ENCODE measurements at places on chromosomes 11 and 22.

GRCh38 chr11:86688398-86689179 is 16.2 kb upstream of the ME3 start:
- no peak for DNase-seq

- DNase-seq: no peak
These were observed 85.7 kb downstream of the WNT11 start for GRCh38 chr11:76120513-76121101.

- peak; percentile 59 for DNase-seq
These were observed 16.9 kb downstream of the CCDC15 start for GRCh38 chr11:124970925-124971324.

- no peak for DNase-seq
These were observed 1.6 kb upstream of the SWAP70 start for GRCh38 chr11:9662273-9662672.

DNA sequence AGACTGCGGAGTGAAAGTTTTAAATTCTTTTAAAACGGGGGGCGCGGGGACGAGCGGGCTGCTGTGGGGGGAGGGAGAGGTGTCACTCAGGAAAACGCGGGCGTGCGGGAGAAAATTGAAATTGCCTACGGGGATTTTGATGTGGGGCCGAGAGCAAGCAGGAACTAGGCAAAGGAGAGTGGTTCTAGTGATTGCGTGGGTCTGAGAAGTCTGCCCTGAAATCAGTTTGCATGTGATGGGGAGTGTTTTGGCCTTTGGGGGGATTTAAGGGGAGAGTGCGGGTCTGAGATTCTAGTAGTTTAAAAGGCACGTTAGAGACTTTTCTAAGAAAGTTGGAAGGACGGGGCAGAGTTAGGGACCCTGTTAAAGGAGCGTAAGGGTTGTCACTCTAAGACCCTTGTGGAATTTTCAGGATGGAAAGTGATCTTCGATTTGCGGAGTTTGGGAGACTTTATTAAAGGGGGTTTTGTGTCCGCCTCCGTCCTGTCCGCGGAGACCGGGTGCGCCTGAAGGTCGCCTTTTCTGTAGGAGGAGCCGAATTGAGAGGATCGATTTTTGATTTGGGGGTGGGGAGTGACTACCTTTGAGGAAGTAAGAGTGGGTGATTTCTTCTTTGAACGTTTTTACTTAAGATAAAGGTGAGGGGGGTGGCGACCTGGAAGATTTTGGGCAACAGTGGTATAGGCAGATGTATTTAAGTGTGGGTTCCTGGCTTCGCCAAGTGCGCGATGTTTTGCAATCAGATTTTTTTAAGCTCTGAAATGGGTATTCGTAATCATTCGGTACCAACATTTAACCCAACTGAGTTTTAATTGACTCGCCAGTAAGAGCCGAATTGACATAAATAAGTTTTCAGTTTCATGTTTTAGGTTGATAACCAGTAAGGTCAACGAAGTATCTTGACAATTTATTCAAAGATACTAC is 1.1 kb downstream of the EED start:
- no peak for DNase-seq

GRCh38 chr11:12802418-12803085 is 128.3 kb downstream of the TEAD1 start:
- peak; percentile 87 for DNase-seq

- DNase-seq: no peak
These were observed 24.6 kb upstream of the SMPD1 start for GRCh38 chr11:6365659-6366058.

DNA sequence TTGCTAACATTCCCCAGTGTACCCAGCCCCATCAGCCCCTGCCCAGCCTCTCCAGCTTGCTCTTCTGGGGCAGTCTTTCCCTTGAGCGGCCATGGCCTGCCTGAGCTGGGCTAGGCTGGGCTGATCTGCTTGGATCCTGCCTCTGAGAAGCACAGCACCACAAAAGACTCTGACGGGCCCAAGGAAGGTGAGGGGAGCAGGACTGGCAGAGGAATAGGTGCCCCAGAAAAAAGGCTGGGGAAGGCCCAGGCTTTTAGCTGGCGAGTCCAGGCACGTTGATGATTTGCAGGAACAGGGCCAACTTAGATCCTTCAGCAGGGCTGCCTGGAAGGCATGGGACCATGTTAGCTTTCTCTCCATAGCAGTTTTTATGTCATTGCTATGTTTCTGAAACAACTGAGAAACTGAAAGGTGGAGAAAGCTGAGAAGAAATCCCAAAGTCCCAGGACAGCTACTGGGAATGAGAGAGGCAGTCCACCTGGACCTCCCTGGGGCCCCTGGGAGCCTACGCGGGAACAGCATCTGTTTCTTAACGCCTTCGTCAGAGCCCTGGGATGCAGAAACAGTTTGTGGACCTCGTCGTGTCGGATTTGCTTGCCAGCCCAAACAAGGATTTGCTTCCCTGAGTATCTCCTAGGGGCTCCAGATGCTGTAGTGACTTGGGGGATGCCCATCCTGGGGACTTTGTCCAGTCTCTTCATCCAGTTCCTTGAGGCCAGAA is 24.4 kb upstream of the FXYD6 start:
- no peak for DNase-seq

DNA sequence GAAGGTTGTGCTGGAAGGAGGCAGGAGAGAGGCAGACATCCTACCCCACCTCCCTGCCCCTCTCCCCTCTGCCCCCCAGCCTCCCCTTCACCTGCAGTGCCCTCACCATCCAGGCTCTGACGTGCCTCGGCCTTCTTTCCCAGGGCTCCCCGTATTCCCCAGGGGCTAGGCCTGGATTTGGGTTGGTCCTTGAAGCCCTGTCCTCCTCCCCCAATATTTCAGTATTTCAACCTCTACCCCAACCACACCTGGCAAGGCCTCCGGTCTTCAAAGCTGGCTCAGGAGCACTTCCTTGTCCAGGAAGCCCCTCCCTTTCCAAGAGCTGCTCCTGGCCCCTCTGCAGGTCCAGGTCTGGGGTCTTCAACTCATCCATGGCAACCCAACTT is 8.6 kb upstream of the PDE2A start:
- no peak for DNase-seq

DNA sequence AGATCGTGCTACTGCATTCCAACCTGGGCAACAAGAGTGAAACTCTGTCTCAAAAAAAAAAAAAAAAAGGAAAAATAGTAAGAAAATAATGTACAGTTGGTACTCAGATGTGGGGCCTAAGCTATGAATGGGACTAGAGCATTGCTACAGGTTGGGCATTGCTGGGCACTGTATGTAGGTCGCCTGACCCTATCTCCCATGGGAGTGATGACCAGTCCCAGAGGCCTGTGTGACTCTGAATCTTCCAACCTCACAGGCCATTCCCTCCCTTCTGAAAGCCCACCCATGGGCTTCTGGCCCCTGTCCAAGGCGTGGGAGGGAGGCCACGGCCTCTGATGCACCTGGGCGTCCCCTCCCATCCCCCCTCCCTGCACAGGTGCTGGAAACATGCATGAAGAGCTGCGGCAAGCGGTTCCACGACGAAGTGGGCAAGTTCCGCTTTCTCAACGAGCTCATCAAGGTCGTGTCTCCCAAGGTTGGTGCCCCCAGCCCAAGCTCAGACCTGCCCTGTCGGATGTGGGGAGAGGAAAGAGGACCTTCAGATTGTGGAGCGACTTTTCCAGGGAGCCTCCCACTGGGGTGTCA is 9.5 kb downstream of the GGA1 start:
- no peak for DNase-seq

- no peak for DNase-seq
These were observed 532.8 kb downstream of the BRD1 start for GRCh38 chr22:49294656-49295464.

DNA sequence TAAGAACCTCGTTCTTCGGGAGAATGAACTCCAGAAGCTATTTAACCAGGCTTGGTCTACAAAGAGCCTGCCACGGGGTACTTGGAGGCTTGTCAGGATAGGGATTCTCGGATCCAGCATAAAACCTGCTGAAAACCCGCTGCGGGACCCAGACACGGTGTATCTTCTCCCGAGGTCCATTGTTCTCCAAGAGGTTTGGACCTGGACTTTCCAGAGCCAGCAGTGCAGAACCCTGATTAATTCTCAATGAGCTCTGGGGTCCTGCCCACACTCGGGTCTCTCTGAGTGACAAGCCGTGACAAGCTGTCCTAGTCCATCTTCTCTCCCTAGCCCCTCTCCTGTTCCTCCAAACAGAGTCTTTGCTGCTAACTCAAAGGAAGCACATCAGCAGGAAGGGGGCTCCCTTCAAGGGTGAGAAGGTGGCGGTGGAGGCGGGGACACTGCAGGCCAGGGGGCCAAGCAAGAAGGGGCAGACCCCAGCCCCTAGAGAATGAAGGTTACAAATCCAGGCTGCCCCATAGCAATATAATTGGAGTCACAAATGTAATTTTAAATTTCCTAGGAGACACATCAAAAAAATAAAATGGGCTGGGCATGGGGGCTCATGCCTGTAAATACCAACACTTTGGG is 12.2 kb downstream of the SHANK2 start:
- DNase-seq: no peak

DNA sequence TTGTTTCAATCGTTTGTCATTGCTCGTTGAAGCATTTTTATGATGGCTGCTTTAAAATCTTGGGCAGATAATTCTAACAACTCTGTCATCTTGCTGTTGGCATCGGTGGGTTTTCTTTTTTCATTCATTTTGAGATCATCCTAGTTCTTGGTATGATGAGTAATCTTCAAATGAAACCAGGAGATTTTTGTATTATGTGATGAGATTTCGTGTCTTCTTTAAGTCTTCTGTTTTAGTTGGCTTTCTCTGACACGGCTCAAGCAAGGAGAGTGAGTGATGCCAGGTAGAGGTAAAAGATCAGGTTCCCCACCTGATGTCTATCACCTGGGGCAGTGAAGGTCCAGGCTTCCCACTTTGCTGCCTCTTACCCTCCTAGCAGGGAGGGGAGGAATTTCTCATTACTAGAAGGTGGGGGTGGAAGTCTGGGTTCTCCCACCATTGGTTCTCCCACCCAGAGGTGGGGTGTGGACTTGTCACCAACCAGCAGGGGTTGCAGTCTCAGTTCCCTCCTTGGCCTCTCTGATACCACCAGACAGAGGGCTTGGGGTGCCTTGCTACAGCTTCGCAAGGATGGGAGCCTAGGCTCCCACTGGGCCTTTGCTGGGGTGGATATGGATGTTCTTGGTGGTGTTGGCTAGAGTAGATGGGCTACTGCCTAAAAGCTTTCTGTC is 12.9 kb downstream of the CDC45 start:
- DNase-seq: no peak

DNA sequence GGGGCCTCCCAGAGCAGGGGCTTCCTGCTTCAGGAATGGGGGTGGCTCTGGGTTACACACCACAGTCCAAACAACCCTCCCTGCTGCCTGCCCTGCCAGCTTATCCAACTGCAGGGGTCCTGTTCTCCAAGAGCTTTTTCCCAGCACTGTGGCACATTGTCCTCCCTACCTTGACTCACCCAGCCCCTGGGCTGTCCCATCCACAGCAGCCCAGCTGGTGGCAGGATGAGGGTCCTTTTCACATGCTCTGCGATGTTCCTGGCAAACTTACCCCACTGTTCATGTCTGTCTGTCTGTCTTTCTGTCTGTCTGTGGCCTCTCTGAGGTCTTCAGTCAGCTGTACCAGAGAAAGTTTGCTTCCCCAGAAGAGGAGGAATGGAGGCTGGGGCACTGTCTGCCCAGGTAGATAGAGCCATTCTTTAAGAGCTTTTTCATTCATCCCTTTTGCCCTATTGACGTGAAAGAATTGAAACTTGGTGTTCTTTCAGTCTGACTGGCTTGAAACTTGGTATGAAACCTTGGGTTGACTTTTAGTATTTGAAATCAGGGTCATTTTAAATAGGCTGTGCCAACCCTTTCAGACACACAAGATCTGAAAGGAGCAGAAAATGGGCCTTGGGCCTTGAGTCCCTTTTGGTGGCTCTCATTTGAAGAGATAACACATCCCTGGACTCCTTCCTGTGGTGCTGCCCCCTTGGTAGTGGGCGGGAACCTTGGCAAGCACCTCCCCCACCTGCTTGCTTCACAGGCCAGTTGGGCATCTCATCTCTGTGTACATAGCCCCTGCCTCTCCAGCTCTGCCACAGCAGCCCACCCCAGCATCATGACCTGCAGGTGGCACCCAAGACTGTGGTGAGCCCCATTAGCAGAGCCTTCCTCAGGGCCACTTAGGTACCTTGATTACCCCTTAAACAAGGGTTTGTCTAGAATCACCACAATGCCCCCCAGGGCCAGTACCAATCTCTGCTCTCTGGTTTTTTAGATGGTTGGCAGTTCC is 74.6 kb upstream of the SUSD2 start:
- DNase-seq: no peak

GRCh38 chr22:20091690-20092476 is 11.8 kb downstream of the DGCR8 start:
- no peak for DNase-seq

- DNase-seq: no peak
These were observed 31.7 kb downstream of the INSC start for GRCh38 chr11:15146271-15147003.

DNA sequence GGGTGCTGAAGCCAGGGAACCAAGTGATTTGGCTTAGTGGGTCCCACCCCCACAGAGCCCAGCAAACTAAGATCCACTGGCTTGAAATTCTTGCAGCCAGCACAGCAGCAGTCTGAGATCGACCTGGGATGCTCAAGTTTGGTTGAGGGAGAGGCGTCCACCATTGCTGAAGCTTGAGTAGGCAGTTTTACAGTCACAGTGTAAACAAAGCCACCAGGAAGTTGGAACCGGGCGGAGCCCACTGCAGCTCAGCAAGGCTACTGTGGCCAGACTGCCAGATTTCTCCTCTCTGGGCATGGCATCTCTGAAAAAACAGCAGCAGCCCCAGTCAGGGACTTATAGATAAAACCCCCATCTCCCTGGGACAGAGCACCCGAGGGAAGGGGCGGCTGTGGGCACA is 424.1 kb upstream of the TENM4 start:
- DNase-seq: peak; percentile 10

GRCh38 chr11:35588627-35589026 is 29.6 kb upstream of the FJX1 start:
- no peak for DNase-seq

DNA sequence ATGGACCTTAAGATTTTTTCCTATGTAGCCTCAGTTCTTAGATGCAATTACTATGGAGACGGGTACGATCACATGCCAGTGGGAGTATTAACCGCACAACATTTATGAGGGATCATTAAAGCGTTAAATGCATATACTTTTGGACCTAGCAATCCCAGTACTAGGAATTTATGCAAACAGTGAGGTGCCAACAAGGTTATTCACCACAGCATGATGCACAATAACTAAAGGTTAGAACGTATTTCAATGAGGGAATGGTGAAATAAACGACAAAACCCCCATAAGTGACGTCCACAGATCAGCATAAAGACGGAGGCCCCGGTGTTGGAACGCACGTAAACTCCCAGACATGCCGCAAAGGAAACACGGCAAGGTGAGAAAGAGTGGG is 539 bp downstream of the SIRT3 start:
- DNase-seq: no peak

GRCh38 chr22:29359469-29359868 is 28.9 kb downstream of the AP1B1 start:
- DNase-seq: no peak

All from LNCaP clone FGC (cell line).